ENCODE measurements at places on chromosomes 12 and 14. TPM values are rescaled to one million over a fixed set of nuclear protein-coding genes. Genes with fewer than 3 reads are reported as not detected.

Gene CDCA3
- polyA plus RNA-seq, result 0.99 TPM

Gene TMPRSS12
- polyA plus RNA-seq, result not detected

Gene TTC9
- 0.98 TPM for polyA plus RNA-seq

Gene FGF6
- not detected for polyA plus RNA-seq

Gene MYO1H
- polyA plus RNA-seq, result not detected

Gene RAB3IP
- polyA plus RNA-seq, result 8.8 TPM

Gene BEGAIN
- not detected for polyA plus RNA-seq

Gene ANKRD13A
- 39.8 TPM for polyA plus RNA-seq
